Stimulated activated CD8-positive, alpha-beta memory T cell treated with anti-CD3 and anti-CD28 coated beads, Interleukin-12 subunit alpha, Interleukin-12 subunit beta, amount 100 ng/mL, for 1 hour (primary cell): ENCODE measurements at places on chromosomes 2 and 18.
A peak's percentile ranks its signal among the peaks of the same experiment; 100 is the strongest.

- peak; percentile 45 for DNase-seq
These were observed 1.8 kb downstream of the GYPC start for GRCh38 chr2:126657636-126658318.

- DNase-seq: no peak
These were observed 16.2 kb upstream of the BBS5 start for GRCh38 chr2:169462896-169463695.

GRCh38 chr2:170716851-170717598, 1.9 kb downstream of the SP5 start:
- DNase-seq: no peak

GRCh38 chr2:165163761-165164160, 40.1 kb downstream of the SCN3A start:
- DNase-seq: no peak

- no peak for DNase-seq
These were observed 137.0 kb upstream of the RBBP8 start for GRCh38 chr18:22796113-22796512.

DNA sequence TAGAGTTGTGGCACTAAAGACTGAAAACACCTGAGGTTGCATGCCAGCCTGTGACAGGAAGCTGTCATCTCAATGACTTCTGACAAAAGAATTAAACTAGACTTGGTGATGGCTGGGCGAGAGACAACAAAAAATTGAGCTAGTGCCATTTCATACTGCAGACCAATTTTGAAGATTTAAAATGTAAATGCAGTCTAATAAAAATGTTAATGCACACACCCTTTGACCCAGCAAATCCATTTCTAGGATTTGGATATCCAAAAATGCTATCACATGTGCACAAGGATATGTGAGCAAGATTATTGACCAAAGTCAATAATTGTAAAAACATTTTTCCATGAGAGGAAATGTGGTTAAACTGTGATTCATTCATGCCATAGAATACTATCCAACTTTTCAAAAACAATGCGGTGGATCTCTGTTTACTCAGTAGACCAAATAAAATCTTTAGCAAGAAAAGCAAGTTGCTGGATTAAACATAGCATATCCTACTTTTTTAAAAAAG, 5.6 kb downstream of the FBXO36 start:
- no peak for DNase-seq

GRCh38 chr2:71932780-71933466, 214.7 kb downstream of the CYP26B1 start:
- DNase-seq: no peak
